Fibroblast of skin of left biceps (primary cell): ENCODE measurements at places on chromosomes 5 and 9.

DNA sequence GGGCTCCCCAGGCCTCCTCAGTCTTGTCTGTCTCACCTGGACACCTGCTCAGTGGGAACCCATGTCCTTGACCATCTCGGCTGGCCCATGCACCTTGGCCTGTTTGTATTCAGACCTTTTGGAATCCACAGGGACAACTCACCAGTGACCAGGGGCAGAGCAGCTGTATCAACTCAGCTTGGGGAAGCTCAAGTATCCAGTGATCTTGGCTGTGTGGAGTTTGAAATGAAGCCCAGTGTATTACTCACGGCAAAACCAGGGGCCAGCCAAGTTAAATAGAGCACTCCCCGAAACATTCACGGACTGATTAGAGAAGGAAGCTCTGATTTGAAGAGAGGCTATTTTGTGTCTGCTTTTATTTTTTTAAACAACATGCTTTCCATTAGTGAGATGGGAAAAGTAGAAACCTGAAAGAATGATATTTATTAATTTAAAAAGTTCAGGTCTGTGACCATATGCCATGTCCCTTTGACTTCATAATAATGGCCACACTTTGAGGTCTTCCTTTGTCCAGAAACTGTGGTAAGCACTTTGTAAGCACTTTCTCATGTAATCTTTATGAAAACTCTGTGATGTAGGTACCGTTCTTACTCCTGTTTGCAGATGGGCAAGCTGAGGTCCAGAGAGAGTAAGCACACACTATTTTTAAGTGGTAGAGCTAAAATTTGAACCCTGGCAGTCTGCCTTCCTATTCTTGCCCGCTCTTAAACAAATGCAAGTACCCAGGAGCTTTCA is 656.5 kb downstream of the BNC2 start:
- DNase-seq, result peak; percentile 77

DNA sequence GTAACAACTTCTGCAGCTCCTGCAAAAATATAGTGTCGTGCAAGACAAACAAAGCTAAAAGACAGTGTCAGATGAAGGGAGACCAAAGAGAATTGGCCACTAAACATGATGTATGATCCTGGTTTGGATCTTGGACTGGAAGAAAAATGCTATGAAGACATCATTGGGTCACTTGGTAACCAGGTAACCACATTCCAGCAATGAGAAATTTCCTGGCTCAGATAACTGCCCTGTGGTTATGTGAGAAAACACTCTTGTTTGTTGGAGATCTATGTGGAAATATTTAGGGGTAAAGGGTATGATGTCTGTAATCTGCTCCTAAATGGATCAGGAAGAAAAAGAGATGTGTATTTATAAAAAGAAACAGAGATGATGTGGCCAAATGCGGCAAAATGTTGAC is 45.5 kb upstream of the ANKRD33B start:
- peak; percentile 38 for DNase-seq

DNA sequence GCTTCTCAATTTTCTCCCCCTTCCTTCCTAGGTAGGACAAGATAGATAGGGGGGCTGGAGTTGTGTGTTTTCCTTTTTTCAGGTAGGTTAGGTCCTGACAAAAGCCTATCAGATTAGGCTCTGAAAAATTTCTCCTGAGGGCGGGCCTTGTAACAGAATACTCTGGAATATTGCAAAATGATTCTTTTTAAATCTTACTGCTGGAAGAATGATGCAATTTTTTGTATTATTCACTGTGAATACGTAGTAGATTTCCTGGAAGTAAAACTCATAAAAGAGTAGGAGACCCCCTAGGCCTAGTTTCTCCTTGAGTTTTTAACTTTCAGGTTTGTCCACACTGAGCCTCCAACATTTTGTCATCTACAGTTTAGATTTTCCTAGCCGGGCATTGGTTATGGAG is 1701.8 kb downstream of the EFNA5 start:
- DNase-seq, result no peak

GRCh38 chr5:143413958-143414669 is 10.6 kb upstream of the NR3C1 start:
- no peak for DNase-seq

DNA sequence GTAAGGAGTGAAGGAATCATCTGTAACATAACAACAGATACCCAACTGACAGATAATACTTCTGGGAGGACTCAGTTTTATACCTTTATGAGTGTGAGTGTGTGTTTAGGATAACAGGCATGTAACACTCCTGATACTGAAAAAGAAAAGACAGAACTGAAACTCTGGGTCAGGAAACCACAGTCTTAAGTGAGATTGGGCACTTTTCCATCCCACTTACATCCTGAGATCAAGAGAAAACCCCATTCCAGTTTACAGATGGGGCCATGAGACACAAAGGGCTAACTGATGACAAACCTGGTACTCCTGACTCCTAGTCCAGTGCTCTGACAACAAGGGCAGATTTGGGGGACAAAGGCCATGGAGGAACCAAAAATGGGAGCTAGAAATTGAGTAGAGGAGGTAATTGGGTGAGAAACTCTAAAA is 18.0 kb downstream of the IL5 start:
- no peak for DNase-seq

- DNase-seq, result peak; percentile 26
Measured at GRCh38 chr9:108473209-108474112, 382.3 kb downstream of the ACTL7B start.

DNA sequence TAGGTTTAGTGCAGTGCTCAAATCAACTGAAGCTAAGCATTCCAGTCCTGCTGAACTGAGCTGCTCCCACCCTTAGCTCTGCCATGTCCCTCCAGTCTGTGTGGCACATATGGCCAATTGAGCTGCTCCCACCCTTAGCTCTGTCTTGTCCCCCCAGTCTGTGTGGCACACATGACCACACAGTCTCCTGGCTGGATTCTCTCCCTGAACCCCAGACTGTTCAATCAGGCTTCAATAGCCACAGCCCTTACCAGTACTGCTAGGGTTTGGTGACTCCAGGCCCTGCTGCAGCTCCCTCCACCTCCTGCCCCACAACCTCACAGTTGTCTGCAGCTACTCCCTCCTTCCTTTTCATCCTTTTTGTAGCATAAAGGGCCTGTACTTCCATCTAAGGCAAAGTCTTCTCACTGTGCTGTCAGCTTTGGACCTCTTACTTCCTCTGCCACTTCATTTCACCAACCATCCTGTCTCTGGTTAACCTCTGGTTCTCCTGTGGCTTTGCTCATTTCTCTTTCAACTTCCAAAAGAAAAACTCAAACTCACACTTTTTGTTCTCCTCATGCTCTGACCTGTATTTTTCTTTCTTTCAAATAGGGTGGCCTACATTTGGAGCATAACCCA is 50.8 kb downstream of the ADAMTS12 start:
- no peak for DNase-seq

GRCh38 chr9:109037946-109038715 is 24.8 kb upstream of the CTNNAL1 start:
- no peak for DNase-seq

DNA sequence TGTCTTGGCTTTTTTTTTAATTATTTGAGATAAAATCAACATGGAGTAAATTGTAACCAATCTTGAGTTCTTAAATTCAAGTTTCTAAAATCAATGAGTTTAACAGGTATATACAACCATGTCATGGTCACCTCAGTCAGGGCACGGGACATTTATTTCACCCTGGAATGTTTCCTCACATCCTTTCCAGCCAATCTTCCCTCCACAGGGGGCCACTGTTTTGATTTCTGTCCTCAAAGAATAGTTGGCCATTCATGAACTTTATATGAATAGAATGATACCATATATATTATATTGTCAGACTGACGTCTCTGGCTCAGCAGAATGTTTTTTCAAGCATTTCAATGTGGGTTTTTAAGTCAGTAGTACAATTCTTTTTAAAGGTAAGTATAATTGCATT is 806 bp downstream of the ZNF474 start:
- no peak for DNase-seq

DNA sequence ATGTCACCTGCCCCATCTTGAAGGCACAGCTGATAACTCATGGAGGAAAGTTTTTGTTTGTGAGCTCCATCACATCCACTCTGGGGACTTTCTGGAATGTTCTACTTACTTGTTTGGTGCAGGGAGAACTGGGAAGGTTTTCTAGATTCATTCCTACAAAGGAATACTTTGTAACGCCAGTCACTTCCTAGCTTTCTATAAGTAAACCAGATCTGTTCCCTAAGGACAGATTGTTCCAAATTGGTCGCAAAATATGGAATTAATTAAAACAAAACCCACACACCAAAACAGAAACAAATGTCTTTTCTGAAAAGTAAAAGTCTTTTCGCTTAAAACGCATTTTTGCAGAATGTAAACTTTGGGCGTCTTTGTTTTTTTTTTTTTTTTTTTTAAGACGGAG is 167.6 kb downstream of the PDZD2 start:
- DNase-seq, result peak; percentile 46

- DNase-seq, result no peak
Measured at GRCh38 chr9:96173640-96174039, 128.3 kb downstream of the HSD17B3 start.

GRCh38 chr5:1182633-1183423 is 18.6 kb upstream of the SLC6A19 start:
- no peak for DNase-seq

- no peak for DNase-seq
Measured at GRCh38 chr9:75964427-75964826, 74.0 kb downstream of the PCSK5 start.
